Glomerular endothelial cell (primary cell): ENCODE measurements at places on chromosomes 16 and 17. TPM values are rescaled to one million over a fixed set of nuclear protein-coding genes. Genes with fewer than 3 reads are reported as not detected.

- DNase-seq = no peak
These were observed 64.6 kb downstream of the MAP2K4 start for GRCh38 chr17:12085076-12085949.

DNA sequence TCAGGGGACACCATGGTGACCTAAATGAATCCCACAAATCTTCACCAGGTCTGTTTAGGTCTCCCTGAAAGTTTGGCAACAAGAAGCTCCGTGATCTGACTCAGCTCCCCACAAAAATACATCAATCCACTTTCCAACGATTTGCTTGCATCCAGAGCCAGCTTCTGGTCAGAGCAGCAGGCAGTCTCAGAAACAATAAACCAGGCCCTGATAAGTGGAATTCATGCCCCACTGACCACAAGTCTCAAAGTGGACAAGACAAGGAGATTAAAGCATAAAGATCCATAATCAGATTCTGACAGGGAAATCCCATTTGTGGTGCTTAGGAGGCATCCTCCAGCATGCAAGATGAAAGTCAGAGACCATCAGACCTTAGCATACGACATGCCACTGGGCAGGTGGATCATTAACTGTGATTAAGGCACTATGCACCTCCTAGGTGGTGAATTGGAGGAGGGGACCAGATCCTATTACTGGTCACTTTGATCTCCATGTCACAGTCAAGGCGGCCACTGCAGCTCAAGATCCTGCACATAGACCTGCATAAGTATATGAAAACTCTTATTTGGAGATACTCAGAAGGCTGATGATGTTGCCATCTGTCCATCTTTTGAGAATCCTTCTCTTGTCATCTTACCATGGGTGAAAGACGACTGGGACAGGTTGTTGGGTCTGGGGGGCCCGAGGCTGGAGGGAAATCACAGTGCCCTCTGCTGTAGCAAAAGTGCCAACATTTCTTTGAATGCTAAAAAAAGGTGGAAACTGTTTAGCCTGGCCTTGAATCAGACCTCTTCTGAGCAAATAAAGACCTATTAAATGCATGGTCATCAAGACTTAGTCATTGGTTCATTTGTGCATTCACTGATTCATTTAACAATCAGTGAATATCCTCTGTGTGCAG, 309.2 kb upstream of the CCL2 start:
- DNase-seq = no peak

DNA sequence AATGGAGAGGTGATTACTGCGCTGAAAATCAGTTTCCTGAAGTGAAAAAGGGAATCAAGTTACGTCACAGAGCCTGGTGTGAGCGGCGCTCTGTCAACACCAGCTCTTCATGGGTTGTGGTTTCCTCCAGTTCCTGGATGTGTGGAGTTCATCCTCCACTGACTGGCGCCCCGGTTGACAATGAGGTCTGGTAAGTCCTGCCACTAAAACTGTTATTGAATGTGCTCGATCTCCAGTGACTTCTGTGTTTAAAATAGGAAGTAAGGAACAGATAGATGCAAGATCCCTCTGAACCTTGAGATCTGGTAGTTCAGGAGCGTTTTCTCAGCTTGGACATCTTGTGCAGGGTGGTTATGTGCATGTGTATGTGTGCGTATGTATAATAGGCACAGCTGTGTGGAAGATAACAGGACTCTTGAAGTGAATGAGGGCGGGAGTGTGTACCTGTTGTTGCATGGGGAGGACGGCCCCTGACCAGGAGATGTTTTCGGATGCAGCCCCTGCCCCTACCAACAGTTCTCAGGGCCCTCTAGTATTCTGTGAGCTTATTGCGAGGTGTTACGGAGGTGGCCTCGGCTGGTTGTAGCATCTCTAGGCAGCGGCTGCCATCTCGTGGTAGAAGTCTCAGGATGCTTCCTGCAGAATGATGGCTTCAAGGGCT, 22.0 kb upstream of the GOT2 start:
- peak; percentile 41 for DNase-seq

GRCh38 chr16:28200661-28201060, 11.1 kb downstream of the XPO6 start:
- DNase-seq = no peak

OTOA gene
- 0.06 TPM in 1 of 2 replicates, not detected in the other for total RNA-seq

DNA sequence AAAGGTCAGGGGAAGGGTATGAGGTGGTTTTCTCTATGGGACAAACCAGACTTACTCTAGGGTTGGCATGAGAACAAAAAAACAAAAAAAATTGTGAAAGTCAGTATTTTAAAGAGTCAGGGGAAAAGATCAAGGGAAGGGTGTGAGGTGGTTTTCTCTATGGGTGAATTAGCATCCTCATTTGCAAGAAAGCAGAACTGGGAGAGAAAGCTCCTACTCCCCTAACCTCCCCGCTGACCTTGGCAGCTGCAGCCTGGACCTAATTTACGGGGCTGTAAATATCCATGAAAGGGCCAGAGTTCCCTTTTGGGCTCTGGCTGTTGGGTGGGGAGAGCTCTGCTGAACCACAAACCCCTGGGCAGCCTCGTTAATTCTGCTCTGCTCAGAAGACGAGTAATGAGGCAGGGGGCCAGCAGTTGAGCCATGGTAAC, 10.6 kb downstream of the RHBDL3 start:
- DNase-seq = no peak

RHBDL1 gene
- 0.34 and 1.6 TPM in 2 replicates for total RNA-seq

IRF8 gene
- 0.63 and 1.5 TPM in 2 replicates for total RNA-seq
